ENCODE measurements at places on chromosomes 12 and 14.

- DNase-seq = no peak
Observed at GRCh38 chr12:108495823-108496579, 19.1 kb upstream of the FICD start.

DNA sequence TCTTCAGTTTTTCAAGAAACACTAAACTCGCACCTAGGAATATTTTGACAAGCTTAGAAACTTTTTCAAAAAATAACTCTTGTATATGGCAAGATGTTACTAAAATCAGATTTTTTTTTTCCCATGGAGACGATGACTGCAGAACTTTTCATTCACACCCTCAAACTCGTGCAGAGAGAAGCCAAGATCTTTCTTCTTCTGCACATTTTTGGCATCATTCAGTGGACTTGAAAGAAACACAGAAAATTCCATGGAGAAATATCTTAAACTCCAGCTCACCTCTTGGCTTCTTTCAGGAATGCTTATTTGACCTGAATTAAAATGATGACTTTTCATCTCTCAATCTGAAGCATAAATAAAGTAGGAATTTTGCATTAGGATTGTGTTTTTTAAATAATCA, 919.4 kb downstream of the NRXN3 start:
- no peak for DNase-seq

DNA sequence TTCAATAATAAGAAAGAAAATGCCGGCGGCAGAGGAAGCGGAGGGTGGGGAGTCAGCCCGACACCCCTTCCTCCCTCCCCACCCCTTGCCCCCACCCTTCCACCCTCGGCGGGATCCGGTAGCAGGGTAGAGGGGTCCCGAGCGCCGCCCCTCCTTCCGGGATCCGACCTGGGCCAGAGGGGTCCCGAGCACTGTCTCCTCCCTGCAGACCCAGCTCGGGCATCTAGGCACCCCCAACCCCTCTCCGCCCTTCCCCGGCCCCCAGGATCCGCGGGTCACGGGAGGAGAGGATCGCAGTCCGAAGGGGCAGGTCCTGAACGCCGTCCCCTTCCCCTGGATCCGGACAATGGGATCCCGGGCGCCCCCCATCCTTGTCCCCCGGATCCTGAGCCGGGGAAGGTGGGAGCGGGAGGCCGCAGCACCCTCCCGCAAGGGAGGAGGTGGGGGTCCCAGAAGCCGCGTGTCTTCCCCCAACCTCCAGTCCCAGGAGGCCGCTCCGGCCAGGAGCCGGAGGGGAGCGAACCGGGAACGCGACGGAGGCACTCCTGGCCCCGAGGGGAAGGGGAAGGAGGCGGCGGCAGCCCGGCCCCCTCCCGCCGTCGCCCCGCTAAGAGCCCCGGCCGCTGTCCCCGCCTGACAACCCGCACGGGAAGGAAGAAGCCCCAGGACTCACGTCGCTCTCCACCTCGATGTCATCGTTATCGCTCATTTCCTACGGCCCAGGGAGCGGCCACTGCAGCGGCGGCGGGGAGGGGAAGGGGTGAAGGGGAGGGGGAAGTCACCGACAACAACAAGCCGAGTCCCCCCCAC, 481 bp downstream of the MAX start:
- DNase-seq = no peak

- no peak for DNase-seq
Observed at GRCh38 chr14:104868060-104868740, 3.1 kb downstream of the CEP170B start.

DNA sequence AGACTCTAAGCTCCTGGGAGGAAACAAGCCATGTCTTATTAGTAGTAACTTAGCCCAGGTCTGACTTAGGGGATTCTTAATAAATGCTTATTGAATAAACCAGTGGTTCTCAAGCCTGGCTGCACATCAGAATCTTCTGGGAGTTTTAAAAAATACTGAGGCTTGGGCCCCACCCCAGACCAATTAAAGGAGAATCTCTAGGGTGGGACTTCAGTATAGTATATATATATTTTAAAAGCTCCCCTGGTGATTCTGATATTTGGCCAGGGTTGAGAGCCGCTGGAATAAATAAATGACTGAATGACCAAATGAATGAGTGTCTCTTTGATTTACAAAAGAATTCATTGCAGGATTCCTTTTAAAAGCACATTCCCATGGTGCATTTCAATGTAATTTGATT, 151.5 kb upstream of the GSC start:
- no peak for DNase-seq

DNA sequence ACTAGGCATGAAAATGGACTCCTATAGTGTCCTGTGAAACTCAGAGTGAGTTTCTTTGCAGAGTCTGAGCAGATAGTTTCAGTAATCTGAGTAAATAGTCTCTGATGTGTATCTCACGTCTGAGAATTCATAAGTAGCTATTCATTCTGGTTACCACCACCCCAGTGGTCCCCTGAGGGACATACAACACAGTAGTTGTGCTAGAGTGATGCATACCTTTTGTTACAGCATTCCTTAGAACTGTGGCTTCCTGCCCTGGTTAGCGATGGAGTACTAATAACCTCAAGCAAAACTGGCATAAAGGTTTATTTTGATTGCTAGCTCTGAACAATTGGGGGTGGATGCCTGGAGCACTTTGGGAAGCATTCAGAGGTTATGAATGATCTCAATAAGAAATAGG, 114.7 kb downstream of the DAAM1 start:
- no peak for DNase-seq

DNA sequence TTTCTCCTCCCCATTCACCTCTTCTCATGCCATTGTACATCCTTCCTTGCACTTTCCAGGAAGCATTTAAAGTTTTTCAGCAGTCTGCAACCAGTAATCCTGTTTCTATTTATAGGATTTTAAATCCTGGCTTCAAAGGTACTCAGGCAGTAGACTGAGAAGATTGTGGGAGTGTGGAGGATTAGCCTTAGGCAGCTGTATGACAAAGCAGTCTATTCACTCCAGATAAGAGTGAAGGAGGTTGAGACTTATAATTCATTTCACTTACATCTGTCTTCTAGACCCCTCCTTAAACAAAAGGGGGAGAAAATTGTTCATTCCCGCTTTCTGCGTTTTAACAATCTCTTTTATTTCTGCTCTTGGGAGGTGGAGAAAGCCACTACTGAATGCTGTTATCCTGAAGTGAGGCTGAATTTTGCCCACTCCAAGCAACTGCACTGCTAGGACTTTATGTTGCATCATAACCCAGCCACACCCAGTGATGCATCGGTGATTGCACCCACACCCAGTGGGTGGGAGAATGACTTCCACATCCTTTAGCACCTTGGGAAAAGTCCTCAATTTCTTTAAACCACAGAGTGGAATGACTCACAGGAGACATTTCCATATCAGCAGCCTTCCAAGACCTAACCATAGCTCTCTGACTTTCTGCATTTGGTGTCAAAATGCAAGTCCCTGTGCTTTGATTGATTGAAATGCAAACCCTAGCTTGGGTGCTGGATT, 382.5 kb upstream of the ATP2B1 start:
- DNase-seq = no peak

DNA sequence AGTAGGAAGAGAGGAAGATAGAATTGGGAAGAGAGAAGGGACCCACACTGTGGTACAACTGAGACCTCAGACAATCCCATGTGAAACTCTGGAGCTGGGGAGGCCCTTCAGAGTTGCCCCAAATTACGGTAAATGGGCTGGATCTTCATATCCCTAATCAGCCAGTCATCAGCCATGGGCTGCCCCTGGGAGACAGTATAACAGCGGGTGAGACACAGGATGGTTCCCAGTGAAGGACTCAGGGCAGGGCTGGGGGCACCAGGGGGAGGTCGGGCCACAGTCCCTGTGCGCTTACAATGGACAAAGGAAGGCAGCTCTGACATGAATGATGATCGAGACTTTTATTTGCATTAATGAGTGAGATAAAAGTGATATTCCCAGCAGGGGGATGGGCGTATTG, 74.2 kb upstream of the BDKRB2 start:
- DNase-seq = no peak

DNA sequence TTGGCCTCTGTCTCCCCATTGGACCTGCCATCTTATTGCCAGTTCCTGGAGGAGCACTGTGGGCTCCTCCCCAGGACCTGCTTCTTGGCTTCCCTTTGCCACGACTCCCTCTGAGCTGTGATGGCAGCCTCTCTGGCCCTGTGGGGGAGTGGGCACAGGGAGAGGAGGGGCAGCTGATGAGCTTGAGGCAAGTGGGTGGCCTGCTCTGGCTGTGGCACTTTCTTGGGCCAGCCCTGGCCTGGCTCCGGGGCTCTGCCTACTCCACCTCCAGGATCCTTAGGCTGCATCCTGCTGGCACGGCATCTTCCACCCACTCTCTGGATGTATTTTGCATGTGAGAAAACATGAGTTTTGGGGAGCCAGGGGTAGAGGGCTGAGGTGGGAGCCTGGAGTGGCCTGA, 32.6 kb upstream of the MUCL1 start:
- no peak for DNase-seq

DNA sequence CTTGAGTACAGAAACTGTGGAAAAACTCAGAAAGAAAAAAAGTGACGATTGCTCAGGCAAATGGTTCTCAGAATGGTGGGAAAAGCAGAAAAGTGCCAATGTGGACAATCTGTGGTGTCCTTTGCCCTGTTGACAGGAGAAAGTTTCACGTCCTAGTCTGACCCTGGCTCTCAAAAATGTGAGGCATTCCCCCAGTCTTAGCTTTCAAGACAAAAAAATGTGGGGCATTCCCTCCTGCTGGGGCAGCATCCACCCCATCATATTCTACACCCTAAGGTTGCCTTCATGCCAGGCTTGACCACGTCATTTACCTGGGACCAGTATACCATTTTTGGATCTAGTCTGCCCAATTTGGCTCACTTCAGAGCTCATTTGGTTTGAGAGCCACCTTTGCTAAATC, 20.7 kb upstream of the ANAPC7 start:
- no peak for DNase-seq

- no peak for DNase-seq
Observed at GRCh38 chr12:1473418-1473817, 121.0 kb downstream of the FBXL14 start.

DNA sequence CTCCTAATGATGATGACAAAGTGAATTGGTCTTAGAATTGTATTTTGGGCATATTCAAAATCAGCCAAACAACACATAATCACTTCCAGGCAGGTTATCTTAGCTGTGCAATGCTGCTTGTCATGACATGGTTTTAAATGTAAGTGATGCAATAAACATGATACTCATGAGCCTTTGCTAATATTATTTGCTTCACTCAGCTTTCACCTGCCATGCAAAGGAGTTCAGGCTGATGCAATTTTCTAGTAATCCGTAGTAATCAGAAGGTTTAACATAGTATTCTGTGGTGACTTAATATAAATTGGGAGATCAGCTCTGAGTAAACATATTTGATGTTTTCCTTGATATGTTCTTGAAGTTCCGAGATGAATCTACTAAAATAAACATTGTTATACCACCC, 29.1 kb downstream of the TMEM260 start:
- DNase-seq = no peak

DNA sequence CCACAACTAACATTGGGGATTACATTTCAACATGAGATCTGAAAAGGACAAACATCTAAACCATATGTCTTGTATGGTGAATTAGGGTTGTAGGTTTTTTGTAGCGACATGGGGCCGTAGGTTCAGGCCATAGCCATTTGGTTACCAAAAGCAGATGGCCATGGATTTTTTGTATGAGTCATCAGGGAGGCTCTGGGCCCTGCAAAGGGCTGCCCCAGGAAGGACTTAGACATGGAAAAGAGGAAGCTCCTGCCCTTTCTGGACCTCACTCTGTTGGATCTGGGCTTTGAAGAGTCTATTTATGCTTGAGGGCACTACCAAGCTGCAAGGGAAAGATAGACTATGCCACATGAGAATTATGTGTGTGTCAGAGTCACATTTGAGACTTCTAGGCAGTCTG, 89.3 kb upstream of the DHRS4 start:
- DNase-seq = no peak

DNA sequence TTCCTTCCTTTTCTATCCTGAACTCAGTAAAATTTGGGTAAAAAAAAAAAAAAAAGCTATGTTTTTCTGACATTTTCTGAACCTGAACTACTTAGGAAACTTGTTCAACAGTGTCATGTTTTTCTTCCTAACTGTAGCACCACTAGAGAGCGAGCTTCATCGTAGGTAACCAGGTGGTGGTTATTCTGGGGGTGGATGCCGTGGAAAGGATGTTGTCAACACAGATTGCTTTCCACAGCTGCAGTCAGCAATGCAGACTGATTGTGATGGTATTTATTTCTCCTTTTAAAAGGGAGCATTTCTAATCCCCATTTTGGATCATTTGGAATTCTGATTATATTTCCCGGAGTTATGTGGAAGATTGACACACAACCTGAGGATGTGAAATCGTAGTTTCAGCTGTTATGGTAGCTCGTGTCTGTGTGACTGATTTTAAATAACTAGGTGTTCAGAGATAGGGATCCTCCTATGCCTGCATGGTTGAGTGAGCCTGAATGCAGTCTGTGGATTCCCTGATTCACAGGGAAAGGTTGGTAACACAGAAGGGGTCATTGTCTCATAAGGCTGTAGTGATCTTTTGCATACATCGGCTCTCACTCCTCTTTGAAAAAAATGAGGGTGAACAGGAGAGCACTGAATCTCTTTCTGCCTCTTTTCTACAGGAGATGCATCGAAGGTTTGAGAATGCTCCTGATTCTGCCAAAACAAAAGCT, 113.2 kb downstream of the ERC1 start:
- no peak for DNase-seq

DNA sequence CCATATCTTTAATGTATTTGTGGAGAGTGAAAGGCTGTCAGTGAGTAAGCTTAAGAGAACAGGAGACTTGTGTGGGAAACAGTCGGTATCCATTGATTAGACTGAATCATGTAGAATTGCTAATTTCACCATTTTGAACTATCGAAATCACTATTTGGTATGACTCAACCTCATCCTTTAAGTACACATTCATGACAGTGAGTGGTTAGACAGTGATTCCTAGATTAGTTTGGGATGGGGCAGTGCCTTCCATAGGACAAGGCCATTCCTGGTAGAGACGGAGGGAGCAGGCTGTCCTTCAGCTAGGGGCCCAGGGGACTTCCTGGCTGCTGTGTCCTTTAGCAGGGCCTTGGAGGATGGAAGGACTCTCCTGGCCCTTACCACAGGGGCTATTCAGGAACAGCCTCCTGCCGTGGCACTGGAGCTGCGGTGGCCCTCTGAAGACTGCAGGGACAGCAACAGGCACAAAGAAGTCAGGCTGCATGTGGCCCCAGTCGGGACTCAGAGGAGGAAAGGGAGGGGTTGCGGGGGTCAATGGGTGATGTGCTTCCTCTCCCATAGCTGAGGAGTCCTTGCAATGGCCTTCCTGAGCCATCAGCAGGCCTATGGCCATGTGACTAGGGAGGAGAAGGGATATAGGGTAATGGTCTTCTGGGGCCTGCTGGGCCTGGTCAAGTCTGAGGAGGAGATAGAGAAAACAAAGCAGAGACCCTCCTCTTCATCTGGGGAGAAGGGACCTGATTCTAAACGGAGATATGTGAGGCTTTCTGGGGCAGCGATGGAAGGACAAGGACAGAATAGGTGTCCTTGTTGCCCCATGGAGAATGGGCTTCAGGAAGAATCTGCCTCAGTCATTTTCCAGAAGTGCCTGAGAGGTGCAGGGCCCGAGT, 11.2 kb downstream of the SERPINA1 start:
- DNase-seq = no peak

GRCh38 chr14:22112004-22112403, 438.4 kb upstream of the OR4E1 start:
- DNase-seq = peak; percentile 25

Data from activated CD8-positive, alpha-beta memory T cell treated with anti-CD3 and anti-CD28 coated beads for 1 hour (primary cell).